Stimulated activated CD8-positive, alpha-beta memory T cell treated with anti-CD3 and anti-CD28 coated beads, Interleukin-7, amount 100 ng/mL, for 24 hours (primary cell): ENCODE measurements at places on chromosomes 4 and X.

- DNase-seq: no peak
Observed at GRCh38 chr4:8155048-8155447, 3.6 kb downstream of the ABLIM2 start.

- DNase-seq: no peak
Observed at GRCh38 chrX:46577221-46578005, 3.8 kb downstream of the CHST7 start.

- DNase-seq: no peak
Observed at GRCh38 chrX:150052226-150052625, 113.9 kb upstream of the EOLA2 start.

GRCh38 chr4:168817370-168817769 lies 192.7 kb downstream of the CBR4 start:
- DNase-seq: no peak

- no peak for DNase-seq
Observed at GRCh38 chr4:21991050-21991449, 42.5 kb upstream of the KCNIP4 start.

GRCh38 chr4:11507920-11508319 lies 79.2 kb upstream of the HS3ST1 start:
- no peak for DNase-seq

GRCh38 chrX:134313418-134313817 lies 76.4 kb downstream of the CCDC160 start:
- DNase-seq: no peak

DNA sequence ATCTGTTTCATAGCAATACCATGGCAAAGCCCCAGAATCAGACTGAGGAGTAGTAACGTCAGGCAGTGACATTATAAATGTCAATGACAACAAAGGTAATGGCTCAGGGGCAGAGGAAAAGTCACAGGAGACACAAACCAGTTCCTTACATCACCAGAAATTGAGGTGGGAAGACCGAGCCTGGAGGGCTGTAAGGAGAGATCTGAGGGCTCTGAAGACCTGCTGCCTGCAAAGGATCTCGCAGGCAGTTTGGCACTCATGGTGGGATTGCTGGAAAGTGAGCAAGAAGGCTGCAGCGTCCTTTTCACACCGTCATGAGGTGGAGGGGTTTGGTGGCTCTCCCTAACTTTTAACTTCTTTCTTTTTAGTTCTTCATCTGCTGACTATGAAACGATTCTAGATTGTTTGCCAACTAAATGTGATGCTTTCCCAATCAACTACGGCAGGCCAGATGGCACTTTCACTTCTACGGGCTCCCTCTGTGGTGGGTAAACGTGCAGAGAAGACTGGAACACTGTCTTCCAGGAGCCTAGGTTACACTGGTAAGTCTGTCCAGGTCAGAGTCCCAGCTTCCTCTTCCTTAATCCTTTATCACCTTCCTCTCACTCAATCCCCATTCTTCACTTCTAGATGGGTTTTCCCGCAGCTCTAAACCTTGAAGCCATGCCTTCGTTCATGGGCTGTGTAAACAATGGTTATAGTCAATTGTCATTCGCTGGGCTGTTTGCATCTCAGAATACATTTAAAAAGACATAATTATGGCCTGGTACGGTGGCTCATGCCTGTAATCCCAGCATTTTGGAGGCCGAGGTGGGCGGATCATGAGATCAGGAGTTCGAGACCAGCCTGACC lies 58.2 kb downstream of the TBC1D9 start:
- no peak for DNase-seq

GRCh38 chrX:143580266-143580665 lies 55.6 kb downstream of the SLITRK4 start:
- DNase-seq: no peak

GRCh38 chr4:62531264-62531663 lies 1331.1 kb downstream of the ADGRL3 start:
- DNase-seq: no peak

DNA sequence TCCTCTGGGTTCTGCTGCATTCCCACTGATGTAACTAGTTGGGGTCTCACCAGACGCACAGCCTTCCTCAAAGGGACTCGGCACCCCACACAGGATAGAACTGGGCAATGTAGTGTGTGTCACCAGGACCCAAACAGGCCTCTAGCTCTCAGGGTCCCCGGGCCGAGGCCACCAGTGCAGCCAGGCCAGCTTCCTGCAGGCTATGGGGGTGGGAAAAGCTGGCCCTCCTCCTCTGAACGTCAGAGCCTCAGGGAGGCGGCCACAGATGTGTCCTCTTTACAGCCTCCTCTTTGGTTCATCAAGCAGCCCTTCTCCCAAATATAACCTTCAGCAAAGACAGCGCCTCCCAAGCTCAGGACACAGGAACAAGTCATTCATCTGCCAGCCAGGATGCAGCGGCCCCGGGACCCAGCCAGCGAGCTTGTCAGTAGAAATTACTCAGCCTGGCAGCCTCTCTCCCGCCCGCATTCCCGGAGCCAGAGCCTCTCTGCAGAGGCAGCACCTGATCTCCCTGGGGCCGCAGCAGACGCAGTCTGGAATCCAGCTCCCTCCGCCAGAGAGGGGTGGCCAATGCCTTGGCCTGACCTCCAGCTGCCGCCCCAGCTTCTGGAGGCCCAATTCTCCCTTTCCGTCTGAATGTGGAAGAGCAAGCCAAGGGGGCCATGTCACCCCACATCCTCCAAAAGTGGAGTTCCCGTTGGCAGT lies 288.5 kb downstream of the FBXW7 start:
- no peak for DNase-seq

GRCh38 chr4:35238793-35239192 lies 1005.5 kb downstream of the ARAP2 start:
- DNase-seq: no peak

GRCh38 chrX:2691543-2692220 lies 587 bp downstream of the CD99 start:
- no peak for DNase-seq

GRCh38 chr4:147599206-147599605 lies 18.0 kb upstream of the TMEM184C start:
- no peak for DNase-seq

- no peak for DNase-seq
Observed at GRCh38 chr4:79198951-79199587, 126.8 kb downstream of the NAA11 start.

DNA sequence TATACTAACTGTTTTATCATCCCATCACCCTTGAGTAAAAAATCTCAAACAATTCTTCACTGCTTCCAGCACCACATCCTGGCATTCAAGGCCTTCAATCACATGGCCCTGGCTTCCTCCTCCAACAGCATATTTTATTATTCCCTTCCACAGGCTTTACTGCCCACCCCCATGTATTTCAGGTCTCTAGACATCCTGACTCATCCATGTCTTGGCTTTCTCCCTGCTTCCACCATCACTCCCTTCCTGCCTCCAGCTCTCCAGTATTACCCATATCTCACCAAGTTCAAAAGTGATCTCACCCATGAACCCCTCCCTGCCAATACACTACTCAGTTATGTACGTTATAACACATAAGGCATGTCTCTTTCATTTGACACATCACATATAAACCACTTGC lies 34.7 kb upstream of the PLAC1 start:
- no peak for DNase-seq

- no peak for DNase-seq
Observed at GRCh38 chrX:131543774-131544173, at the start of gene OR13H1. TSS of gene OR13H1 (plus strand) at chrX:131544074. CDS start at chrX:131544074, 0 bp downstream.

DNA sequence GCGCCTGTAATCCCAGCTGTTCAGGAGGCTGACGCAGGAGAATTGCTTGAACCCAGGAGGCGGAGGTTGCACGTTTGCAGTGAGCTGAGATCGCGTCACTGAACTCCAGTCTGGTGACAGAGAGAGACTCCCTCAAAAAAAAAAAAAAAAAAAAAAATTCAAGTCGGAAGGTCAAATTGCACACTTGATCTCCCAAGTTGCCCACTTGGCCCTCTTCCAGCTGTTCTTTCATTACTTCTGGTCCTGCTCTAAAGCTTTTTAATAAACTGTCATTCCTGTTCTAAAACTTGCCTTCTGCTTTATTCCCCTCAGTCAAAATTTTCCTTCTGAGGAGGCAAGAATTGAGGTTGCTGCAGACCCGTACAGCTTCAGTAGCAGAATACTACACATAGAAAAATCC lies 2358.0 kb downstream of the ARAP2 start:
- no peak for DNase-seq

DNA sequence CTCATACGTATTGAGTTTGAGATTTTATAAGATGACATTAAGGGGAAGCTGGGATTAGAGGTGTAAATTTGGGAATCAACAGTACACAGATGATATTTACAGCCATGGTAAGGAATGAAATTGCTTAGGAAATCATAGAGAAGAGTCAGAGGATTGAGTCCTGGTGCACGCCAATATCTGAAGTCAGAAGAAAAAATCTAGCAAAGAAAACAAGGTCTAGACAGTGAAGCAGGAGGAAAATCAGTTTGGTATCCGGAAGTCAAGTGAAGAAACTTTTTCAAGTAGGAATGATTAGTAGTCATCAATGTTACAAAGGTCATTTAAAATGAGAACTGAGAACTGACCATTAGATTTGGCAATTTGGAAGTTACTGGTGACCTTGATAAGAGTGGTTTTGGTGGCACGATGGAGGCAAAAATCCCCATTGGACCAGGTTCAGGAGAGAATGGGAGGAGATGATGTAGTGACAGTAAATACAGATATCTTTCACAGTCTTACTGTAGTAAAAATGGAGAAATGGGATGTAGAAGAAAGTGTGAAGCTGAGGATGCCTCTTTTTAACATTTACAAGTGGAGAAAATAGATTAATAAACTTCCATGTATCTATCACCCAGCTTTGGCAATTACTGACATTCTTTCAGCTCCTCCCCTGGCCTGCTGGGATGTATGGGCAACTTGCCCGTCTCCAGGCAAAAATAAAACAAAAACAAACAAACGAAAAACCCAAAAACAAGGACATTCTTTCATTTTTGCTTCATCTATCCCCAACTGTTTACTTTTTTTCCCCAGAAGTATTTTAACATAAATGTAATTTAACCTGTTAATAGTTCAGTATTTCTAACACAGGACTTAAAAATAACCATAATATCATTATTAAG lies 11.4 kb upstream of the GPR34 start:
- DNase-seq: no peak

GRCh38 chrX:118595501-118596042 lies 100.0 kb downstream of the DOCK11 start:
- DNase-seq: no peak

- no peak for DNase-seq
Observed at GRCh38 chr4:157226035-157226434, 5.5 kb downstream of the GRIA2 start.

GRCh38 chr4:183244019-183244418 lies 76.1 kb downstream of the CLDN22 start:
- no peak for DNase-seq

DNA sequence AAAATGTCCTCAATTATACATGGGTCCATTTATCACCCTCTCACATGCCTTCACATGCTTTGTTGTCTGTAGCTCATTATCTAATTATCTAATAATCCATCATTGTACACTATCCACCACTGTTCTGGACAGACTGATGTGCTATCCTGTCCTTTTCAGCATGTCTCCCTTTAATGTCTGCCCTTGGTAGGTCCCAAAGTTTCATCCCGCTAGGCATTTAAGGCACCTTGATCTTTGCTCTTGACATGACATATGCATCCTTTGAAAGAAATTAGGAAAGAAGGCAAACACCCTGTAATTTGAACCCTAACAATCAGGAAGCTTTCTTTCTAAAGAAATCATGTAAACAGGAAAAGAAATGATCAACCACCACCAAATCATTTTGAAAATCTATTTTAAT lies 5.7 kb downstream of the CHST7 start:
- DNase-seq: no peak

GRCh38 chrX:1400742-1401471 lies 9.0 kb upstream of the SLC25A6 start:
- DNase-seq: no peak

DNA sequence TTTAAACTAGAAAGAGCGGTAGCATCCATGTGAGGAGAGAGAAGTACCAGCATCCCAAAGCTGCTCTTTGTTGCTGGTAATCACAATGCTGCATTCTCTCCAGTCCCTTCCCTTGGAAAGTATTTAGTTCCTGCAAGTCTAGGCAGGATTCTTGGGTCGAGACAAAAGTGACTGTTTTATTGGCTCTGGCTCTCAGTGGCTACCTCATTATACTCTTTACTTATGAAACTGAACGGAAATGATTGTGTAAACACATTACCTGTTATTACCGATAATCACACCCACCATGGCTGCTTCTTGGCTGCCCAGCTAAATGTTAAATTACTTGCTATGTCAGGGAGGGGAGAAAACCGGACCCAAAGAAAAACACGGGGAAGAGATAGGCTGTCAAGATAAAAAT lies 26.2 kb downstream of the ATXN3L start:
- DNase-seq: no peak

- no peak for DNase-seq
Observed at GRCh38 chr4:186304866-186305505, 39.0 kb downstream of the F11 start.

DNA sequence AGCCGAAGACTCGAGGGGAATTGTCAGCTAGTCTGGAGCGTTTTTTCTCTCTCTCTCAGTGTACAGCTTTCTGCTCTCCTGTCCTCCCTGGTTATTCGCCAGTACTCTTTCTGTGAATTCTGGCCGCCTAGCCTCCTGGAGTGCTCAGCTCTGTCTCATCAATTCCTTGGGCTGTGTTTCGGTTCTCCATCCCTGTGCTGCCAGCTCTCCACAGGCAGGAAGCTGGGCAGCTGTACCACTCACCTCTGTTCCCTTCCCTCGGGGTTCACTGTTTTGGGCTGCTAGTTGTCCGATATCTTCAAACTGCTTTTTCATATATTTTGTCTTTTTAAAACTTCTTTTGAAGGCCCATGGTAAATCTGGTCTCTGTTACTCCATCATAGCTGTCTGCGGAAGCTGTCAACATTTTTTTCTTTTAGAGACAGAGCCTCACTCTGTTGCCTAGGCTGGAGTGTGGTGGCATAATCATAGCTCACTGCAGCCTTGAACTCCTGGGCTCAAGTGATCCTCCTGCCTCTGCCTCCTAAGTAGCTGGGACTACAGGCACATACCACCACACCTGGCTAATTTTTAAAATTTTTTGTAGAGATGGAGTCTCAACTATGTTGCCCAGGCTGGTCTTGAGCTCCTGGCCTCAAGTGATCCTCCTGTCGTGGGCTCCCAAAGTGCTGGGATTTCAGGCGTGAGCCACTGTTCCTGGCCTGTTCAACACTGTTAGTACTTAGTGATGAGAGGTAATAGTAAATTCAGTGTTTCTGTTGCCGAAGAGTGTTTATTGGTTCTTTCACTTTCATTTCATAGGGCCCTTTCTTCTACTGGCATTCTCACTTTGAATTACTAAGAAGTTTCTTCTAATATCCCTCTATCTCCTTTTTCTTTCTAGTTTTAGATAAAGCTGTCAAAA lies 18.6 kb downstream of the ZCCHC4 start:
- DNase-seq: no peak

- DNase-seq: no peak
Observed at GRCh38 chrX:68183612-68184214, 249.6 kb downstream of the OPHN1 start.
